Natural killer cell (primary cell): ENCODE measurements at places on chromosomes 11 and 22.
A peak's percentile ranks its signal among the peaks of the same experiment; 100 is the strongest.

GRCh38 chr22:48802576-48802975 is 1025.1 kb downstream of the BRD1 start:
- no peak for DNase-seq

GRCh38 chr11:102457865-102458264 is 5.3 kb upstream of the TMEM123 start:
- no peak for DNase-seq

GRCh38 chr11:60158636-60159035 is 24.2 kb downstream of the MS4A6A start:
- DNase-seq, result no peak

DNA sequence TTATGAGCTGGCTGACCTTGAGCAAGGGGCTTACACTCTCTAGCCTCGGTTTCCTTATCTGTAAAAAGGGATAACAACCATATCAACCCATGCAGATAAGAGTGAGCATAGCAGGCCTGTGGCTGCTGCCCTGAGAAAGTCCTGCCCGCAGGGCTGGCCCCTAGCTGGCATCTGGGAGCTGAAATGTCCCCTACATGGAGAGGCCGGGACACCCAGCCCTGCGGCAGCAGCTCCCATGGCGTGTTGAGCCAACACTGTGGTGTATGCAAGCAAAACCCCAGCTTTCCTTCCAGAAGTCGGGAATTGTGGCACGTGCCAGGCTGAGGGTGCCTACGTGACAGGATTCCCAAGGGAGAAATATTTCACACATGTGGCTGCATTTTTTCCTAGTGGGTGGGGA is 358.9 kb downstream of the CTTN start:
- DNase-seq, result no peak

DNA sequence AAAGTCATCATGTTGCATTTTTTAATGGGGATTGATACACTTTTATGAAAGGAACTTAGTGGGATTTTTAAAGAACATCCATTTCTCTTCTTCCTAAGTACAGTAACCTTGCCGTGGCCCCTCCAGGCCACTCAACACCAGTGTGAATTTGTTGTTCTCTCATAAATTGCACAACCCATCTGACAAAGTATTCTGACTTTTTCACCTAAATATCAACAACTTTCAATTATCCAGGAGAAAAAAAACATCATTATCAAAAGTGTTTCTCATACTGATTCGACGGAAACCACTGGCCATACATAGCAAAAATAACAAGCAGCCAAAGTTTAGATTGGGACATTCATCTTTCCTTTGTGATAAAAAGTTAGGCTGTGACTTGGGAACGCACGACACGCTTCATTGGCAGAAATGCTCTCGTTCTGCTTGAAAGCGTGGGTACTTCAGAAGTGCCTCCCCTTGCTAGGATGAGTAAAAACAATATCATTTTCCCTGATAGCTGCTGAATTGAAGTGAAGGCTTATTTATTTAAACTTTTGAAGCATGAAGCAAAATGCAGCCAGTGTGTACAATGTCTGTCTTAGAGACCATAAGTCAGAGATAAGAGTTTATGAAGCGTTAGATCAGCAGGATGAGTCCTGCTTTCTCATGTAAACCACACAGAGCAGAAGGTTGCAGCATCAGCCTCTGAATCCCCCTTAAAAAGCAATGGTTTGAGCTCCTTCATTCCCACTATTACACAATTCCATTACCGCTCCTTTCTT is 20.6 kb upstream of the EIF3M start:
- DNase-seq, result no peak

DNA sequence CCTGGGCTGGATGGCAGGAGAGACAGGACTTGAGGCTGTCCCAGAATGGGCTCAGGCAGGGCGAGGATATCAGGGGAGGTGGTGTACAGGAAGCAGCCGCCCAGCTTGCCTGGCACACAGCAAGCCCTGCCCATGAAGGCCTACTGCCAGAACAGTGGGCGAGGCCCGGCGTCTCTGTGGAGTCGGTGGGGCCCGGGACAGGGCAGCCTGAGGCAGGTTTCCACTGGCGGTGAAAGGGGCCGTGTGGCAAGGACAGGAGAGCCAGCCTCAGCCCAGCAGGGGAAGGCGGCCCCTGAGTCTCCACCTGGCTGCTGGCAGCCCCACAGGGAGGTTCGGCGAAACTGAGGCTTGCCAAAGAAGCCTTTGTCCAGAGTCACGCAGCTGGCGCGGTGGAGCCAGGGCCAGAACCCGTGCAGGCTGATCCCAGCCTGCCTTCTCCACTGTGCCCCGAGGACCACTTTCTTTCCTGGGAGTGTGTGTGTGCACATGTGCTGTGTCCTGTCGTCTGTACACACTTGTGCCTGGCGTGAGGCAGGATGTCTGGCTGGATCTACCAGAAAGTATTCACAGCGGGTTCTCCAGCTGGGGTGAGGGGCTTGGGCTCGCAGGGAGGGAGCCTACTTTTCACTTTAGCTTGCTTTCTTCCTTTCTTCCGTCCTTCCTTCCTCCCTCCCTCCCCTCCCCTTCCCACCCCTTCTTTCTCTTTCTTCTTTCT is 1.2 kb downstream of the TSPO start:
- DNase-seq, result peak; percentile 44

GRCh38 chr11:10666556-10667520 is 26.7 kb downstream of the IRAG1 start:
- DNase-seq, result no peak

DNA sequence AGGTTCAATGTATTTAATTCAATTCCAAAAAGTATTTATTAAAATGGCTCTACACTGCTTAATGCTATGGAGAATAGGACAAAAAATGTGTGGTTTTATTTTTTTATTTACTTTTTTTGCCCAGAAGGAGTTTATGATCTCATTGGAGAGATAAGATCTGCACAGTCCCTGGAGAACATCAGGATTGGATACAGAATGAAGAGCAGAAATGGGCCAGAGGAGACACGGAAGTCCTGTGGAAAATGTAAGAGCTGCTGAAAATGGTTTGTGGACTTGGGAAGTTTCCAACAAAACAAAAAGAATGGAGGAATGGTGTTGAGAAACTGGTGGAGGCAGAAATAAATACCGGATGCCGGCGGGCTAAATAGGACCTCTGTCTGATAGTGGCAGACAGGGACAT is 554.6 kb downstream of the OPCML start:
- DNase-seq, result no peak

DNA sequence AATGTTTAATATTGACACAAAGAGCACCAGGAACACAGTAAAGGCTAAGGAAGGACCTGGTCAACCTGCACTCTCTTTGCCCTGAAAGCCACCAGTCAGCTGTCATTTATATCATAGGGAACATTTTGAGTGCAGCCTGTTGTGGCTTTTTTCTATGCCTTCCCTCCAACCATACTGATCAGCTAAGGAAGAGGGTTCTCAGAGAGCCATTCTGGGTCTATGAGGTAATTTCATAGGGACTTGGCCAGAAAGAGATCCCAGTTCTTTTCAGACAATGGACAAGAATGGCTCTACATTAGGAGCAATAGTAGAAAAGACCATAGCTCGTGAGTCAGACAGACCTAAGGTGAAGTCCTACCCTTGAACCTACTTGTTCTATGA is 132.8 kb downstream of the CCDC34 start:
- no peak for DNase-seq

GRCh38 chr22:27601195-27601594 is 200.4 kb downstream of the MN1 start:
- DNase-seq, result no peak

DNA sequence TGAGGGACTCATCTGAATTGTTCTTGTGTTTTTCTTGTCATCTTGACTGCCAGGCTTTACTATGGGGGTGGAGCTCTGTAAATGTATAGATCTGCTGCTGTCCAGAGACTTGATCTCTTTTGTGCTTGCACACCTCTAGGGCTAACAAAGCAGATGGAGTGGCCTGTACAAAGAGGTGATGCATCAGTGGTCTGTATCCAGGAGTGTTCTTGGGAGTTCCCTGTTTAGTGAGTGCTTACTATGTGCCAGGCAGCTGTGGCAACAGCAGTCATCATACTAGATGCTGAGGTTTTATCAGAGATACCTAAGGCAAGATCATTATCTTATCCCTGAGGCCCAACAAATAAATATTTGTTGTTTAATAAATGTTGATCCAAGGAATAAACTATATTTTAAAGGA is 33.4 kb downstream of the STIM1 start:
- no peak for DNase-seq

DNA sequence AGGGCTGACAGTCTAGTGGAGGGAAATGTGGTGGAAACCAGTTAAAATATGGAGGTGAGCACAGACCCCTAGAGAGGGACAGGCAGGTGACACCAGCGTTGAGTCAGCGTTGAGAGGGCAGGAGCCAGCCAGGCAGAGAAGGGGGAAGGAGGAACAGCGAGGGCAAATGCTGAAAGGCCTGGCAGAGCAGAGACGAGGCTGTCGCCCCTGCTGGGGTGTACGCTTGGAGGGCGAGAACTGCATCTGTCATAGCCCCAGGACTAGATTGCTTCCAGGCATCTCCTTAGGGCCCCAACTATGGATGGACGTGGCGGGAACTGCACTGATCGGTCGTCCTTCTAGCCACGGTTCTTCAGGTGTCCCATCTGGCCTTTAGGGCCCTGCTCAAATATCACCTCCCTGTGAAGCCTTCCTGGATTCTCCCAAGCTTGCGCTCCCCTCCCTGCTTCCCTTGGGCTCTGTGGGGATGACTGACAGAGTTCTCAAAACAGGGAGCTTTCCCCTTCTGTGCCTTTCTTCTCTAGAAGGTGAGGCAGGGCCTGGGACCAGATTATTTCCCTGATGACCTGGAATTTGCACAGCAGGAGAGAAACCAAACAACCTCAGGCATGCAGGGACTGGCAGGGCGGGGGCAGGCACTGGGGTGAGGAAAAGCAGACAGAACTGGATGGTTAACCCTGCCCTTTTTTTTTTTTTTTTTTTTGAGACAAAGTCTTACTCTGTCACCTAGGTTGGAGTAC is 11.1 kb downstream of the SYNGR1 start:
- DNase-seq, result no peak

DNA sequence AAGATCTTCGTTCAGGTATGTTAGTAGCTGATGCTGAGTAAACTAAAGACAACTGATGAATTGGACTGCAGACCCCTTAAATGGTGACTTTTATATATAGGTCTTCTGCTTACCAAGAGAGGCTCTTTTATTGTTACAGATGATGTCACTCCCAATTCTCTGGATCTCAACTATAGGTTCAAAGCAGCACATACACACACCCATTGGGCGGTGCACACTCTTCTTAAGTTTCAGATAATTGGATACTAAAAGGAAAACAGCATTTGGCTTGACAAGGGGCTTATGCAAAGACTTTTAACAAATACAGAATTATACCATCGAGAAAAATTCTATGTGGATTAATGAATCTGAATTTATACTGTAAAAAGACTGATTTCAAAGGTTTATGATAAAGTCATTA is at the start of gene PTH:
TSS of gene PTH (minus strand) at position 69 of the 400 bp plus-strand sequence. CDS start 3,142 bp downstream, outside the sequence.
- no peak for DNase-seq

DNA sequence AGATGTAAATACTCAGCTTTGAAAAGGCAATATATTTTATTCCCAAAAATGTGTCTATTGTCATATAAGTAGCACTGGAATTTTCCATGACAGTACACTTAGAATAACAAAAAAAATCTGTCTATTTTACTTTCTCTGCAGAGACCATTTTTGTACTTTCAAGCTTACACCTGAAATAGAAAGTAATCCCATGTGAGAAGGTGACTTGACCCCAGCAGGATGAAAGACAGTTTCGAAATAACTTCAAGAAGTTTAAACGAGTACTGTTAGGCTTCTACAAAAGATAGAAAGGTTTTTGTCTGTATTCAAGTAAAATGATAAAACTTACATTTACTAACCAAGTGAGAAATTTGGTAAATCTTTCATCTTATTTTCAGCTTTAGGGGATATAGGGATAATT is 259.9 kb upstream of the CTSC start:
- no peak for DNase-seq

GRCh38 chr22:38273135-38273826 is 471 bp upstream of the TMEM184B start:
- no peak for DNase-seq

- DNase-seq, result no peak
These were observed 89.6 kb downstream of the HSD17B12 start for GRCh38 chr11:43770173-43770572.

DNA sequence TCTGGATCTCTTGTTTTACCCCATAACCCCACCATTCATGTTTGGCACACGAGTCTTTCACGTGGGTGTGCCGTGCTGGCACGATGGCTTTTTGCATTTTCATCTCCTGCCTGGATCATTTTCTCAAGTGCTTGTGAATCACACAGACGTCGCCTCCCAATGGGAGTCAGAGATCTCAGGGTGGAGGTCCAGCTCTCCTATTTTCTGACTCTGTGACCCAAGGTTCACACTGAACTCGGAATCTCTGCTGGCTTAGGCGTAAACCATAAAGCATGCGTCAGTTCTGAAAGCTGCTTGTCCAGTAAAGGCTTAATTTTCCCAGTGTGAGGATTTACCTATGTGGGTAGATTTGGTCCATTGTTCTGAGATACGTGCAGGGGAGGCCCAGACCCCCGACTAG is 16.0 kb upstream of the C22orf42 start:
- no peak for DNase-seq

GRCh38 chr11:91872243-91872642 is 352.4 kb upstream of the FAT3 start:
- DNase-seq, result no peak

DNA sequence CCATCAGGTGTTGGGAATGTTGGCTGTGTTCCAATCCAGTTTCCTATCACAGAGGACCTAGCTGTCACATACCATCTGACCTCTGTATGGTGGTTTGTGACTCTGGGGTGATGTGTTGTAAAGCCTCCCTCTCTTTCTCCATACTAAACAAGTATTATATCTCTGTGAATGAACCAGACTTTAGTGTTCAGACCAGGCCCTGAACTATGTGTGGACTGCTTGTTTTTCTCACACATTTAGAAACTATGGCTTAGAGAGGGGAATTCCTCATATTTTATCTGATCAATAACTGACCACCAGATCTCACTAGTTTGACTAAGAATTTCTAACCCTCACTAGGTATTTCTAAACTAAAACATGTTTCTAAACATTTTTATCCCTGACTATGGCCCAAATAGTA is 17.5 kb downstream of the NCR3LG1 start:
- DNase-seq, result no peak

- DNase-seq, result peak; percentile 19
These were observed 129.5 kb upstream of the SORL1-AS1 start for GRCh38 chr11:121582296-121582695.

- DNase-seq, result peak; percentile 16
These were observed 95.8 kb upstream of the RCN1 start for GRCh38 chr11:31995032-31995431.

- no peak for DNase-seq
These were observed 7.7 kb downstream of the SCO2 start for GRCh38 chr22:50517495-50518260.

GRCh38 chr11:76282811-76283595 is 76.7 kb upstream of the WNT11 start:
- no peak for DNase-seq

- DNase-seq, result no peak
These were observed at the start of gene GAS2L1 for GRCh38 chr22:29306175-29306834. GAS2L1 (plus strand) TSS chr22:29306650; CDS start chr22:29308106, 1,456 bp downstream.

GRCh38 chr11:105156231-105156630 is 16.7 kb upstream of the CARD18 start:
- no peak for DNase-seq

GRCh38 chr11:64007629-64008282 is 21.5 kb downstream of the OTUB1 start:
- peak; percentile 28 for DNase-seq
